ENCODE measurements at places on chromosomes 12 and 14. TPM values are rescaled to one million over a fixed set of nuclear protein-coding genes. Genes with fewer than 3 reads are reported as not detected.

The ANKS1B gene
- 1.9 TPM for total RNA-seq

The ALDH1L2 gene
- 58.2 TPM for total RNA-seq

The TRIM9 gene
- 0.73 TPM for total RNA-seq

The KLRC2 gene
- not detected for total RNA-seq

The LRRC9 gene
- total RNA-seq: not detected

The ACRBP gene
- 0.26 TPM for total RNA-seq

The GPR162 gene
- 6.6 TPM for total RNA-seq

All from smooth muscle cell of the pulmonary artery (primary cell).